ENCODE measurements at places on chromosomes 16 and 17.
A peak's percentile ranks its signal among the peaks of the same experiment; 100 is the strongest.

DNA sequence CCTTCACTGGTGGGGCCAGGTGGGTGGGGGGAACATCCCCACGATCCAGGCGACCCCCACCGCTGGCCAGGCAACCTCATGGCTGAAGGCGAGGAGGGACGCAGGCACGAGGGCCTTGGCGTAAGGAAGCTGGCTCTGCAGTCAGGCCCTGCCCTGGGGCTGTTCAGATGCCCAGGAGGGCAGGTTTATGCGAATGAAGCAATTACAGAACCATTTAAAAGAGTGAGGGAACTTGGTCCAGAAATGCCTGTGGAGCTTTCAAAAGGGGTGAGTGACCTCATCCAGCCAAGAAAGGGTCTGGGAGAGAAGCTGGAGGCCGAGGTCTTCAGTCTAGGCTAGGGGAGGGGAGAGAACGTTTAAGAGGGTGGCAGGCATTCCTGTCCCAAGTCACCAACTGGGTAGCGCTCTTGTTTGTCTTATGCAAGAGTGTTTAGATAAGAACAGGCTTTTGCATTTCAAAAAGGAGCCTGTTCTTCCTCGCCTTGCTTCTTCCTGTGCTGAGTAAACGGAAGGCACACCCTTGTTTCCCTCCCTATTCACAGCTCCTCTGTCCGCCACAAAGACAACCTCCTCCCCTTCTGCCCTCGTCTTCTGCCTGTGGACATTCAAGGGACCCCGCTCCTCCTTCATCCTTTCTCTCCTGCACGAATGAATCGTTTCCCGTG, 183.5 kb upstream of the SDK2 start:
- DNase-seq, result no peak

DNA sequence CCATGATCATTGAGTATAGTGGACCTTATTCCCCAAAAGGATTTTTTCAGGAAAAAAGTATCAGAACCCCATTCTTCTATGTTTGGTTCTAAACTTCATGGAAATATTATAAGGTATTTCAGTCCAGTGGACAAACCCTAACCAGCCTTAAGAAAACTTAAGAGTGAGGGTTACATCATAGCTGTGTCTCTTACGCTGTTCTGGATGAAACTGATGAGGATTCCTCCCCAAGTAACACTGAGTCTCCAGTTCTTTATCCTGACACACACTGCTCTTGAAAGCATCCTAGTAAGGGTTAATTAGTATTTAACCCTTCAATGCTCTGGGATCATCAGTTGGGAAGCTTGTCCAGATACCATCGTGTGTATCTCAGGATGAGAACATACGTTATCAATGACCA, 5.0 kb downstream of the LYRM1 start:
- no peak for DNase-seq

DNA sequence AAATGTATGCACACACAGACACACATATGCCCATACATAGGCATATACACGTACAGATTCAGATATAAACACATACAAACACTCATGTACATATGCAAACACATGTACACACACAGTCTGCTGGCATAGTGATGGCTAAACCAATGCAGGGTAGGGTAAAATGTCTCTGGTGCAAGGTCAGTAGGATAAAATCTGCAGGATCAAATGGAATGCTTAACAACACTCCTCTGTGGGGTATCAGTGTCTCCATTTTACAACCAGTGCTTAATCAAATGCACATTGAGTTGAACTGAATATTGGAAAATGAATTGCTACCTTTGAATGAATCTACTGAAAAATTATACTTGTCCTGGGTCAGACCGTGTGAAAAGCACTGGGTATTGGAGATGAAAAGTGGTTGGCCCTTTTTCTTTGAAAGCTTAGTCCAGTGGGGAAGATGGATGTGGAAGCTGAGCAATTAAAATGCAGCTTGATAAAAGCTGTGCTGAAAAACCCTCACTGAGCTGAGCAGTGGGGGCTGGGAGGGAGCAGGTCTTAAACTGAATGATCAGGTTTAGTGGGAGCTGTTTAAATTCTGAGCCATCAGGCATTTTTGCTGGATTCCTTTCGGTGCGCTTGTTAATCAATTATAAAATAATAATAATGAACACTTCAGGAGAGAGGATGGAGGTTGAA, 314.7 kb downstream of the HAPSTR1 start:
- DNase-seq, result no peak

DNA sequence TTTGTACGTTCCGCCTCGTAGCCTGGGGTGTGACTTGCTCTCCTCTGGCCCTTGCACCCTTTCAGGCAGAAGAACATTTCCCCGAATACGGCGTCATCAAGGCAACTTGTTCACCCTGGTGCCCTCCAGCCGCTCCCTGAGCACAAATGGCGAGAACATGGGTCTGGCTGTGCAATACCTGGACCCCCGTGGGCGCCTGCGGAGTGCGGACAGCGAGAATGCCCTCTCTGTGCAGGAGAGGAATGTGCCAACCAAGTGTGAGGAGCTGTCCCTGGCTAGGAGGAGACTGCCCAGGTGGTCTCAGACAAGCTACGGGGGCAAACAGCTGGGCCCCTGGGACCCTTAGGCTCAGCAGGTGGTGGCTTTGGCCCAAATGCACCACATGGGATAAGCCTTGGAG, 10.4 kb downstream of the LIMD2 start:
- DNase-seq, result no peak

DNA sequence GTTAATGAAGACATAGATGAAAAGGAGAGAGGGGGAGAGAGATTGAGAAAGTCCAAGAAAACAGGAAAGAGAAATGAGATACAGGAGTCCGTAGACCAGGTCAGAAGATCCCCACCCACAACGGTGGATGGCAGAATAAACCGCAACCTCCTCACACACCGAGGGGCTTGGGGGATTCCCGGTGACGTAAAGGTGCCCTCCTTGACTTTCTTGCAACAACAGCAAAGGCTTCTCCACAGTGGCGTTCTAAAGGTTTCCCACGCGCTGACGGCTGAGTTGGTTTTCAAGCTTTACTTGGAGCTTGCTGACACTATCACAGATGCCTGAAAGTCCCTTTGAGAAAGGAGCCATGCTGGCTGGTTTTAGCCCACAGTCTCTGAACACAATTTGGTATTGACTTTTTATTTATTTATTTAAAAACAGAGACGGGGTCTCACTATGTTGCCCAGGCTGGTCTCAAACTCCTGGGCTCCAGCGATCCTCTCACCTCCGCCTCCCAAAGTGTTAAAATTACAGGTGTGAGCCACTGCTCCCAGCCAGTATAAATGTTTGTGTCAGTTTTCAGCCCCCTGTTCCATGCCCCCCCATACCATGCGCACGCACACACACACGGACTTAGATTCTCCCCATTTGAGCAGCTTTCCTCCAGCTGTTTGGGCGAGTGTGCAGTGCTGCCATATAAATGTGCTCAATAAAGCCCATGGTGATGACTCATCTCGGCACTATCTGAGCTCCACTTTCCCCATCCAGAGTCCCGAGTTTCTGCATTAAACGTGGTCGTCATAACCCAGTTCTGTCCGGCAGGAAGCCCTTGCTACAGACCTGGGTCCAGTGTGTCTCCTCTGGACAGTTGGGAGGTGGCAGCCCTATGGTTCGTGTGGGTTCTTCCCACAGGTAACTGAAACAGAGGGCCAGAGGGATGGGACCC, 33.0 kb upstream of the SEC14L1 start:
- peak; percentile 36 for DNase-seq

GRCh38 chr16:68539711-68540239, 684 bp downstream of the ZFP90 start:
- DNase-seq, result no peak

DNA sequence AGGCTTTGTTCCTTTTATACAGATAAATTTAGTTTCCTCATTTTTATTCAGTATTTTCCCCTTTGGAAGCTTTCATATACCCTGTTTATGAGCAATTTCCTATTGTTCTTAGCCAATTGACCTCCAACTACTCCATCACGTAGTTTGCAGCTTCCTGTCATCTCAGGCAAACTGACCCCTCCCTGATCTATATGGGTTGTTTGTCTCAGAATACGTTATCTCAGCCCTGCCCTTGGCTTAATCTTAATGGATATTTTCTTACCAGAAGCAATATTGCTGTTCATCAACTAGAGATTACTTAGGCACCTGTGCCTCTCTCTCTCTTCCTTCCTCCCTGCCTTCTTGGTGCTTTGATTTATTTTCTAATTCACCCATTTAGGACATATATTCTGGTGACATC, 81.2 kb downstream of the ZNF18 start:
- no peak for DNase-seq

- no peak for DNase-seq
Observed at GRCh38 chr17:27947005-27947406, 53.8 kb upstream of the LYRM9 start.

GRCh38 chr17:45733781-45734180, 50.3 kb upstream of the CRHR1 start:
- no peak for DNase-seq

- DNase-seq, result no peak
Observed at GRCh38 chr16:82337355-82337754, 167.3 kb upstream of the MPHOSPH6 start.

DNA sequence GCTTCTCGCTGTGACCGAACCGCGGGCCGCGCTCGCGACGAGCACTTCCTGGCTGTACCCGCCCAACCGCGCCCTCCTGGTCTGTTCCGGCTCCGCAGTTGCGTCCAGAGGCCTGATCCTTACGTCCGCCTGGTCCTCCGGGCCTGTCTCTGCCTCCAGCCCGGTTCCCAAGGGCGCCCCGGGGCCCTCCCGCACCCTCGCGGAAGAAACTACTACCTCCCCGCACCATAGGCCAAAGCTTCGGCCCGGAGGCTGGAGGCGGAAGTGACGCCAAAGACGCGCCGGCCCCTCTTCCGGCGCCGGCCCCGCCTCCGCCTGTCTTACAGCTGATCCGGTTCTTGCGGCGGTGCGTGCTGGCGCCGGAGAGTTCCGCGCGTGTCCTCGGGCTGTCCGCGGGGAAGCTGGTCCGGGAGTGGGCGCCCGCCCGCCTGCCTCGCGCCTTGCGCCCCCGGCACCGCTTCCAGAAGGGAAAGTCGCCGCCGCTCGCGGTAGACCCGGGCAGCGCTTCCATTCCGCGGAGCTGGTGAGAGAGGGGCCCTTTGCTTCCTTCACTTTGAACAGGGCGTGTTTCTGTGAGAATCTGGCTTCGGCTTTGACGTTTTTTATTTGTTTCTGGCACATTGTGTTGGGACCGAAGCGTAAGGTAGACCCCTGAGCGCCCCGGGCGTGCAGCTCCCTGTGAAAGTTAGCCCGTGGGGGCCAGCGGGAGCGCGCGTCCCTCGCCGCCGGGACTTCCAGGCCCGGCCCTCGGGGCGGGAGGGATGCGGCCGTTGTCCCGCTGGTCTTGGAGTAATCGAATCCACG, at the start of gene ZNF778:
Gene ZNF778 (plus strand): TSS at position 316 of the 804 bp plus-strand sequence. CDS start 3,425 bp downstream, outside the sequence.
- DNase-seq, result peak; percentile 75

All from T-helper 22 cell (primary cell).